ENCODE measurements at places on chromosomes 5 and 9. TPM values are rescaled to one million over a fixed set of nuclear protein-coding genes. Genes with fewer than 3 reads are reported as not detected.

PLK2 gene
- total RNA-seq, result 44.2 TPM

TMEM215 gene
- total RNA-seq, result not detected

- DNase-seq, result no peak
Observed at GRCh38 chr9:104740621-104741020, 6.9 kb upstream of the NIPSNAP3A start.

RELL2 gene
- 2.4 TPM for total RNA-seq

PCDHA4 gene
- 0.27 TPM for total RNA-seq

KCNIP1 gene
- total RNA-seq, result under 0.01 TPM

CCL27 gene
- total RNA-seq, result not detected

GRCh38 chr9:33414268-33414667 lies 11.9 kb upstream of the AQP7 start:
- DNase-seq, result no peak

- DNase-seq, result no peak
Observed at GRCh38 chr5:134503088-134503936, 22.2 kb upstream of the JADE2 start.

- DNase-seq, result no peak
Observed at GRCh38 chr9:134214386-134214765, 50.0 kb upstream of the RNU6ATAC start.

- DNase-seq, result no peak
Observed at GRCh38 chr5:50967563-50968355, 301.3 kb downstream of the PARP8 start.

DNA sequence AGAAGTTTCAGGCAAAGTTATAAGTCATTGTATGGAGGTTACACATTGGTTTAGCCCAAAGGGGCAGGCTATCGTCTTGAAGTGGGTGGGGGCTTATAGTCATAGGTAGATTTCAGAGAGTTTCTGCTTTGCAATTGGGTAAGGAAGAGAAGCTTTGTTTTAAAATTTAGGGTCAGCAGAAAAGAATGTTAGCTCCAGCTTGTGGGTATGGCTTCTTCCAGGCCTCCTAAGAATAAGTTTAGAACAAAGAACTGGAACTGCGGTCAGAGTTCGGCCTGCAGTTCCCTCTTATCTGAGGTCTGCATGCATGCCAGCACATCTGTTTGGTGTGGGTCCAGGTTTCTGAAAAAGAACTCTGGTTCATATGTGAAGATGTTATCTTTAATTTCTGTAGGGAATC lies 96.1 kb downstream of the CYFIP2 start:
- peak; percentile 68 for DNase-seq

- DNase-seq, result no peak
Observed at GRCh38 chr5:139251281-139251687, 42.3 kb upstream of the MATR3 start.

GRCh38 chr9:4923580-4924544 lies 61.2 kb upstream of the JAK2 start:
- peak; percentile 57 for DNase-seq

GPX3 gene
- total RNA-seq, result 0.54 TPM

- no peak for DNase-seq
Observed at GRCh38 chr5:35360671-35361070, 130.4 kb upstream of the PRLR start.

MAMDC2 gene
- 42.3 TPM for total RNA-seq

DNA sequence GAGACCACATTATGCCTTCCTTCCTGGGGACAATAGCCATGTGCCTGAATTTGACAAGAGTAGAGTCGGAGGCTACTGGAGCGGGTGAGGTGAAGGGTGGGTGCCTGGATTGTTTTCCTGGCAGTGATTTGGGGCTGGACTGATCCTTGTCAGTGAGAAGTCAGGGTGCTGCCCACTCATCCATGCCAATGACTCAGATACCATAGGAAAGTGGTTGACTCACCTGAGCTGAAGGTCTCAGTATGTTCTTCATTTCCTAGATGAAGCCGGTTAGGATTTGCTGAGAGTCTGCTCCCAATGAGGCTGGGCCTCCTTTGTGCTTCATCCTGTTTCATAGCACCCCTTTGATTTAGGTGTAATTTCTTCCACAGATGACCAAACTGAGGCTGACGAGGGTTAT lies 366.0 kb downstream of the KDM4C start:
- no peak for DNase-seq

DNA sequence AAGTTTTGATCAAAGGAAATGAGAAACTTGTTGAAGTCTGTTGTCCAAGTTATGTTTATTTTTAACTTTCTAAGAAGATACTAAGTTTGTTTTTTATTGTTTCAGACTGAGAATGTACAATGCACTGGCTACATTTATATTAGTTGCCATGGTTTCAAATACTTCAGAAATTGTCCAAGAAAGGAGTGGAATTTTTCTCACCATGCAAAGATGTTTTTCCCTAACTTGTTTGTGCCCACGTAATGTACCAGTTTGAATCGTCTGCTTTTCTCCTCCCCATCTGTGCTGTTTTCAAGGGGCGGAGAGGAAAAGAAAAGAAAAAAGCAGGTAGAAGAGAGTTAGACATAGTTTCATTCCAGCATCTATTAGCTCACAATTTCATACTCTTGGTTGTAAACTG lies 407.0 kb downstream of the KCTD16 start:
- no peak for DNase-seq

ARAP3 gene
- total RNA-seq, result 0.27 TPM

PMPCA gene
- total RNA-seq, result 50.4 TPM

SCGB3A1 gene
- not detected for total RNA-seq

GRCh38 chr9:21455320-21455719 lies 15.1 kb downstream of the IFNA1 start:
- peak; percentile 73 for DNase-seq

SLC25A2 gene
- 0.54 TPM for total RNA-seq

F2RL2 gene
- 0.27 TPM for total RNA-seq

DNA sequence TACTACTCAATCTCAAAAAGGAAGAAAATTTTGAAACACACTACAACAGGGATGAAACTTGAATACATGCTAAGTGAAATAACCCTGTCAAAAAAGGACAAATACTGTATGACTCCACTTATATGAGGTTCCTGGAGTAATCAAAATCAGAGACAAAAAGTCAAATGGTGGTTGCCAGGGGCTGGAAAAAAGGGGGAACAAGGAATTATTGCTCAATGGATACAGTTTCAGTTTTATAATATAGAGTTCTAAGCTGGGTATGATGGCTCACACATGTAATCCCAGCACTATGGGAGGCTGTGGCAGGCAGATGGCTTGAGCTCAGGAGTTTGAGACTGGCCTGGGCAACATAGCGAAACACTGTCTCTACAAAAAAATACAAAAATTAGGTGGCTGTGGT lies 29.0 kb downstream of the ETF1 start:
- no peak for DNase-seq

DNA sequence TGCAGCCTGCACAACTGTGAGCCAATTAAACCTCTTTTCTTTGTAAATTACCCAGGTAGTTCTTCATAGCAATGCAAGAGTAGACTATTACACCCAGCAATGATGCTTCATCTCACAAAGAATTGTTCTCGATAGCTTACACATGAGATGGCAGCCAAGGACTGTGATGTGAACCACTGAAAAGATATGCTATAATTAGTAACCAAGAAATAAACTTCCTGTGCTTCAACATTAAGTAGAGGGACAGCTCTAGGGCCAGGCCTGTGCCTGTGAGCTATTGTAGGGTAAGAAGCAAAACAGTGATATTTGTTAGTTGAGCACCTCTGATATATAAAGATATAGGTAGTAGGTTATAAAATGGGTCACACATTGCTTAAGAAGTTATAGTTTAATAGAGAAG lies 41.8 kb upstream of the DPYSL3 start:
- DNase-seq, result no peak

CDC20B gene
- not detected for total RNA-seq

TMEM38B gene
- 18.3 TPM for total RNA-seq

DNA sequence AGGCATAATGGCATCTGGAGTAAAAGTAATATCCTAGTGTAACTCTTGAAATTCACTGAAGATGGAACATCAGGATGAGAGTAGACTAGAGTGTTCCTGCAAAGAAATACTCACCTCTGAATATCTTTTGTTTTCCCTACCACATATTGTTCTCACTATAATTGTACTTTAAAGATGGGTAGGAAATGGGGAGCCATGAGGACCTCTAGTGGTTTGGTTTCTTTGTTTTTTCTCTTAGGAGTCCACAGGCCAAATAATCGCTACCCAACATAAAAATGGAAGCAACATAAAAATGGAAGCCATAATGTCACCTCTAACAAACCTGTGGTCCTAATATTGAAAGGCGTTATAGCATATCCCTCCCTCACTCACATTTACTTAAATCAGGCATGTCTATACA lies 2375.8 kb downstream of the MAT2B start:
- no peak for DNase-seq

CDH6 gene
- total RNA-seq, result under 0.01 TPM

GRCh38 chr9:112349008-112349333 lies 15.6 kb upstream of the PTBP3 start:
- no peak for DNase-seq

DNA sequence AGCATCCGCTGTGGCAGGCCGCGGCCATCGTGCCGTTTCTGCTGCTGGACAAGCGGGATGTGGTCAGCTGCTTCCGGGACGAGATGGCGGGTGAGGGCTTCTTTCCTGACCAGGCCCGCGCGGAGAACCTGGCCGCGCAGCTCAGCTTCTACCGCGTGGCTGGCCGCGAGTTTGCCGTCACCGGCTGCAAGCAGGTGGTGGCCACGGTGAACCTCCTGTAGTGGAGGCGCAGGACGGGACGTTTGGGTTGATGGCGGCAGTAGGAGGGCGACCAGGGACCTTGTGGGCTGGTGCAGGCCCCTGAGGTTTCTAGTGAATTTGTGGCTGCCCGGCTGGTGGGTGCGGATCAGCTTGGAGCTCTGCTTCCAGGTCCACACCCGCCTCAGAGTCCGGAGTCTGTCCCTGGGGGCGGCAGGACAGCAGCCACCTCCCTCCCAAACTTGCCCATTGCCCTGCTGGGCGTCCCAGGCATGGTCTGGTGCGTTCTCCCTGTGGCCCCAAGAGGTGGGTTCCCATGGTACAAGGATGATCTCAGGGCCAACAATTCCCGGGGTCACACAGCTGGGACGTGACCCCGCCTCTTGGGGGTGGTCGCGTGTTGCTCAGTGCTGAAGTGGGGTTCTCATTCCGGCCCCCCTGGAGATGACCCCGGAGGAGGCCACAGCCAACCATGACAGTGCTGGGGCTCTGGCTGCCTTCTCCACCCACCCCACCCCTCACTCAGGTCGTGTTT lies 2.4 kb downstream of the TOR4A start:
- no peak for DNase-seq

C5orf52 gene
- not detected for total RNA-seq

LCN9 gene
- not detected for total RNA-seq

PCDHA11 gene
- under 0.01 TPM for total RNA-seq

- peak; percentile 35 for DNase-seq
Observed at GRCh38 chr5:171484460-171484899, 65.0 kb downstream of the FGF18 start.

GRCh38 chr5:57844410-57844809 lies 361.8 kb upstream of the ACTBL2 start:
- no peak for DNase-seq

ZNF484 gene
- 3.8 TPM for total RNA-seq

PCDHB6 gene
- total RNA-seq, result not detected

GRCh38 chr9:104927216-104927911 lies 591 bp downstream of the ABCA1 start:
- DNase-seq, result peak; percentile 29

- no peak for DNase-seq
Observed at GRCh38 chr5:97726106-97726505, 543.1 kb upstream of the RIOK2 start.

PCDHB9 gene
- not detected for total RNA-seq

DNA sequence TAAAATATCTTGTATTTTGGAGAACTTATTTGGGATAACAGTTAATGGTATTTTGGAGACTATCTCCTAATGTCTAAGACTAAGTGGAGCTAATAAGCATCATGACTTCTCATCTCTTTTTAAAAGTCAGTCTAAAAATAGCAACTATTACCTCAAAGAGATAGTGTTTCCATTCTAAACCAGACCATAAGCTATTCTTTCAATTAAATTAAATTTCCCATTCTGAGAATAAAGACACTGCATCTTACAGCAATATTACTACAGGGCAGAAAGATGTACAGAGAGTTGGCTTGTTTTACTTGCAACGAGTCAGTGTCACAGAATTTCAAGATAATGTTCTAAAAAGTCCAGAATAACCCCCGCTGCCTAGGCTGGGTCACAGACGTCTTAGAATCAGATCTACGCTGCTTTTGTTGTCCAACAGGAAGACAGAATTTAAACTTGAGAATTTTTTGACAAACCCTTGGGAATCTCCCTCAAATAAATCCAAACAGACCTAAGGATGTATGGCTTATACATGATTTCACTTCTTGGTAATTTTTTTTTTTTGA lies 98.9 kb downstream of the USP20 start:
- no peak for DNase-seq

RC3H2 gene
- total RNA-seq, result 32.6 TPM

DNA sequence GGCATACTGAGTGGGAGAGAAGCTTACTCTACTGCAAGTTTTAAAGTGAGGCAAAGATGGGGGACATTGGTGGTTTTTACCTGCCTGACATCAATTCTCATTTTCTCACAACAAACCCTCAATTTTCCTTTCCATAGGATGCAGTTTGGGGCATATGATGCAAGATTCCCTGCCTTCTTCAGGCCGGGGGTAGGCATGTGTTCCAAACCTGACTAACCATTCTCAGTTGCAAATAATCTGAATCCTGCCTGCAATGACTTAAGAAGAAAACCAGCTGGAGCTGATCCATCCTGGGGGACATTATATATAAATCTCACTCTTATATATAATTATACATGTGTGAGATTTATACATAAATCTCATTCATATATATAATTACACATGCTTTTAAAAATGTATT lies 223.6 kb upstream of the EFNA5 start:
- DNase-seq, result no peak

SPATA31C1 gene
- under 0.01 TPM for total RNA-seq

MPDZ gene
- 6.2 TPM for total RNA-seq
